ENCODE measurements at places on chromosomes 11 and 22. TPM values are rescaled to one million over a fixed set of nuclear protein-coding genes. Genes with fewer than 3 reads are reported as not detected.
A peak's percentile ranks its signal among the peaks of the same experiment; 100 is the strongest.

The PDGFD gene
- 0.29 TPM for total RNA-seq

The PDE2A gene
- total RNA-seq, result not detected

The SLC29A2 gene
- total RNA-seq, result 0.66 TPM

The SOX10 gene
- total RNA-seq, result not detected

The SLC22A25 gene
- total RNA-seq, result 0.18 TPM

The SLCO2B1 gene
- total RNA-seq, result 7.6 TPM

The OR52N4 gene
- total RNA-seq, result not detected

GRCh38 chr22:31055635-31056159, 25.4 kb upstream of the SMTN start:
- peak; percentile 98 for DNase-seq
- no peaks in the 10 kb centered on the region for H3K27me3 ChIP-seq
- H3K27ac ChIP-seq, result peak overlapping the region; percentile 63
- H3K36me3 ChIP-seq, result no peaks in the 10 kb centered on the region
- peaks cover 55% of the 10 kb centered on the region for H3K4me1 ChIP-seq

- H3K4me1 ChIP-seq, result peaks cover 43% of the 10 kb centered on the region
- H3K4me3 ChIP-seq, result no peak overlapping the region
- H3K36me3 ChIP-seq, result no peaks in the 10 kb centered on the region
- no peaks in the 10 kb centered on the region for H3K27me3 ChIP-seq
Observed at GRCh38 chr11:68025047-68025446, 5.4 kb upstream of the NDUFS8 start.

DNA sequence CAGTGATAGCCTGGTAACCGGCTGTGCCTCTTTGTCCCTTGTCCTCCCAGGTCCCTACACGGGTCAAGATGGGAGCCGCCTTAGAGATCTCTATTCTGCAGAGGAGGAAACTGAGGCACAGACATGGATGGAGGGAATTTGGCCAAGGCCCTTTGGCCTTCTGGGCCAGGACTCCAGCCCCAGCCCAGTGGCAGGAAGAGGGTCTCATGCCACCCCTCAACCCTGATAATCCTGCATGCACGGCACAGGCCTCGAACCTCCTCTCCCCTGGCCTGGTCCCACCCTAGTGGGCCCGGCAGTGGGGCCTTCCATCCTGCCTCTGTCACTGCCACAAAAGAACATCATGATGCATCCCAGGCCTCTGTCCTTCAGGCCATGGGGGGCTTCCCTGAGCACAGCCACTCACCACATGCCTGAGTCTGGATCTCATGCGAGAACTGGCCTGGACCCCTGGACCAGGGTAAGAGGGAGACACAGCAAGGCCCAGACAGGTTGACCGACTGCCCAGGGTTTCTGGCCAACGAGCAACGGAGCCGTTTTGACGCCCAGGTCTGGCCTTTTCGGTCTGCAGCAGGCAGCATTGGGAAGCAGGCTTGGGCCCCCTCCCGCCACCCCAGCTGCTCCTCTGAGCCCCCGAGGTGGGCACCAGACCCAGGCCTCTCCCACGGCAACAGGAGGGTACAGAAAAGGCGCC, 6.5 kb downstream of the LINC01488 start:
- H3K27me3 ChIP-seq, result no peaks in the 10 kb centered on the region
- no peak overlapping the region for H3K27ac ChIP-seq
- no peak for DNase-seq
- H3K4me1 ChIP-seq, result peaks cover 58% of the 10 kb centered on the region
- no peaks in the 10 kb centered on the region for H3K36me3 ChIP-seq

DNA sequence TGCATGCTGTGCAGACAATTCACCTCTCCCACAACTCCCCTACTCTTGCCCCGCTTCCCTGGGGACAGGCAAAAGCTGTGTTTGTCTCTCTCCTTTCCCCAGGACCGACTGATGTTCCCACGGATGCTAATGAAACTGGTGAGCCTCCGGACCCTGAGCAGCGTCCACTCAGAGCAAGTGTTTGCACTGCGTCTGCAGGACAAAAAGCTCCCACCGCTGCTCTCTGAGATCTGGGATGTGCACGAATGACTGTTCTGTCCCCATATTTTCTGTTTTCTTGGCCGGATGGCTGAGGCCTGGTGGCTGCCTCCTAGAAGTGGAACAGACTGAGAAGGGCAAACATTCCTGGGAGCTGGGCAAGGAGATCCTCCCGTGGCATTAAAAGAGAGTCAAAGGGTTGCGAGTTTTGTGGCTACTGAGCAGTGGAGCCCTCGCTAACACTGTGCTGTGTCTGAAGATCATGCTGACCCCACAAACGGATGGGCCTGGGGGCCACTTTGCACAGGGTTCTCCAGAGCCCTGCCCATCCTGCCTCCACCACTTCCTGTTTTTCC, 1.4 kb upstream of the MADD start:
- H3K36me3 ChIP-seq, result peaks cover 1% of the 10 kb centered on the region
- DNase-seq, result no peak
- H3K4me1 ChIP-seq, result peaks cover 58% of the 10 kb centered on the region
- peak overlapping the region; percentile 39 for H3K4me3 ChIP-seq
- no peaks in the 10 kb centered on the region for H3K27me3 ChIP-seq

DNA sequence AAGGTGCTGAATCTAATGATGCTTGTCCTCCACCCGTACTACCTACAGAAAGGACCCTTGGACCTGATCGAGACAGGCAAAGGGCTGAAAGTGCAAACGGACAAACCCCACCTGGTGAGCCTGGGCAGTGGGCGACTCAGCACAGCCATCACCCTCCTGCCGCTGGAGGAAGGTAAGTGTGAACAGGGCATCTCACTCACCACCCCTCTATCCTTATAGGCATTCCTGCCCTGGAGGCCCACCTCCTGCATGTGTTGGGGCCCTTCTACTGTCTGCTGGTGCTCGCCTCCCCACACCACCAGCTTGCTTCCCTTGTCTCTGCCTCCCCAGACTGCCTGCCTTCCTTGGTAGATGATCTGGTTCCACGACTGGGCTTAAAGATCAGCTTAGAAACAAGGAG, 7.1 kb downstream of the PHLDB1 start:
- H3K4me3 ChIP-seq, result no peak overlapping the region
- H3K27ac ChIP-seq, result no peak overlapping the region
- no peak for DNase-seq

GRCh38 chr11:102081313-102081712, 28.9 kb upstream of the YAP1 start:
- H3K27ac ChIP-seq, result no peak overlapping the region
- DNase-seq, result no peak
- H3K4me1 ChIP-seq, result peaks cover 15% of the 10 kb centered on the region
- no peaks in the 10 kb centered on the region for H3K27me3 ChIP-seq
- no peak overlapping the region for H3K4me3 ChIP-seq

DNA sequence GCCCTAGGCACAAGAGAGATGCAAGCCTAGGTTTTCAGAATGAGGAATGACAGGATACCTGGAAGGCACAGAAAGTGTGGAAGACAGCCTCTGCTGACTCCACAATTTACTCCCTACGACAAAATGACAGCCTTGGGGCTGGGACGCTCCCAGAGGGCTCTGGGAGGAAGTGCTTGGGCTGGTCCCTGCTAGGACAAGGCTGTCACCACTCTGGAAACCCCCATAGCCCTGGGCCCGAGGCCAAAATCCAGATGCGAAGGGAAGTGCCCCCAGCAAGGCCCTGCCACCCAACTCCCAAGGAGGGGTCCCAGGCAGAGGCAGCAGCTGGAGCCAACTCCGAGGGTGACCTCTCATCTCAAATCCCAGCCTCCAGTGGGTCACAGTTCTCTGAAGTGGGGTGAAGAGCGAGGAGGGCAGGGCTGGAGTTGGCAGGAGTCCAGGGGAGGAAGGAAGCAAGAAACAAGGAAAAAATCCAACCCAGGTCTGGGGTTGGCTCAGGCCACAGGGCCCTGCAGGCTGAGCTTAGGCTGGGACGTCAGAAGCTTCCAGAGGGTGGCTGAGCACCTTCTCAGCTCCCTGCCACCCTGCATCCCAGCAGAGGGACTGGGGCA, 6.3 kb upstream of the CDC42EP2 start:
- H3K4me1 ChIP-seq, result peaks cover 79% of the 10 kb centered on the region
- H3K27ac ChIP-seq, result no peak overlapping the region
- no peaks in the 10 kb centered on the region for H3K27me3 ChIP-seq
- no peaks in the 10 kb centered on the region for H3K36me3 ChIP-seq

DNA sequence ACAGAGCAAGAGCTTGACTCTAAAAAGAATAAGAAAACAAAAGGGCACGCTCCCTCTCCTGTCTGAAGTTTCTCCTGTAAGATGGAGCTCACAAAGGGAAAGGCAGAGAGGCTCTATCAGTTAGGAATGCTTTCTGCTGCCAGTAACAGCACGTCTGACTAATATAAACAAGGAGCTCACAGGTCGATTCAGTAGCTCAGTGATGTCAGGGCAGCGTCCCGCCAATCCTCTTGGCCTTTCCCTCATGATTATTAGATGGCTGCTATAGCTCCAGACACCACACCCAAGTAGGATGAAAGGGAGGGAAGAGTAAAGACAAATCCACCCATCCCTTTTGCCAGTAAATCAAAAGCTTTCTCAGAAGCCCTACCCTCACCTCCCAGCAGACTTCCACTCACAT, 51.3 kb upstream of the HMGXB4 start:
- no peak overlapping the region for H3K27ac ChIP-seq
- 0 out of 2 replicates have a peak, but pooled peaks cover 7% of the 10 kb centered on the region for H3K4me1 ChIP-seq
- no peak for DNase-seq

DNA sequence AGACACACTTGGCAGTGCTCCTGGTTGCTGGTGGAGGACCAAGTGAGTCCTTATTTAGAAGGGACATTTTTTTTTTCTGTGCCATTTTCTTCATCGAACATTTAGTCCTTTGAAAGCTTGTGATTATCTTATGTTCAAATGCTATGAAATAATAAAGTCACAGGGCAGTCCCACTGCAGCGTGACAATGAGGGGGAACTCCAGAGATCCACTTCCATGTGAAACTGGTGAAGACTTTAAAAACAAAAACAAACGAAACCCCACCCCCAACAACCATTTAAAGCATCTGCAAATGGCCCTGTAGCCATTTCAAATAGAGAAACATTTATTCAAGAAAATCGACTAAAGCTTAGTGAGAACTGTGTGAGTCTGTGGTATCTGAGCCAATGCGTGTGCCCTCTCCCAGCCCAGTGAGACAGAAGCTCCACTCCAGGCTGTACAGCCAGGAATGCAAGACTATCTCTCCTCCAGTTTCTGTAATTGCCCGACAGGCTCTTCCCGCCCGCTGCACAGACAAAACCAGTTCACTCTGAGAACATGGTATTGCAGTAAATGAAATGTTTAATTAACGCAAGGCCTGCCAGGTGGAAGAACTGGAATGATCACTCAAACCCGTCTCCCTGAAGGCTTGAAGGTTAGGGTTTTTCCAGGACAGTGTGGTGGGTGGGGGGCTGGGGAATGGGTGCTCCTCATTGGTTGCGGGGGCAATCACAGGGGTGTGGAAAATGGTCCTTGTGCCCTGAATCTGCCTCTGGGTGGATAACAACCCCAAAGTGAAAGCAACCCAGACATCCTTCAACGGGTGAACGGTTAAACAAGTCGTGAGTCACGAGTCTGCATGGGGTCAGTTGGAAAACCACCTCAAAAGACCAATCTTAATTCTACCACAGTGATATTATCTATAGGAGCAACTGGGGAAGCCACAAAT, 8.4 kb downstream of the KRTAP5-6 start:
- peaks cover 5% of the 10 kb centered on the region for H3K27me3 ChIP-seq
- DNase-seq, result no peak
- no peaks in the 10 kb centered on the region for H3K4me1 ChIP-seq

GRCh38 chr22:36986242-36986821, 32.9 kb downstream of the TST start:
- H3K36me3 ChIP-seq, result no peaks in the 10 kb centered on the region
- peaks cover 23% of the 10 kb centered on the region for H3K27me3 ChIP-seq
- DNase-seq, result no peak
- H3K4me1 ChIP-seq, result no peaks in the 10 kb centered on the region
- no peak overlapping the region for H3K4me3 ChIP-seq

DNA sequence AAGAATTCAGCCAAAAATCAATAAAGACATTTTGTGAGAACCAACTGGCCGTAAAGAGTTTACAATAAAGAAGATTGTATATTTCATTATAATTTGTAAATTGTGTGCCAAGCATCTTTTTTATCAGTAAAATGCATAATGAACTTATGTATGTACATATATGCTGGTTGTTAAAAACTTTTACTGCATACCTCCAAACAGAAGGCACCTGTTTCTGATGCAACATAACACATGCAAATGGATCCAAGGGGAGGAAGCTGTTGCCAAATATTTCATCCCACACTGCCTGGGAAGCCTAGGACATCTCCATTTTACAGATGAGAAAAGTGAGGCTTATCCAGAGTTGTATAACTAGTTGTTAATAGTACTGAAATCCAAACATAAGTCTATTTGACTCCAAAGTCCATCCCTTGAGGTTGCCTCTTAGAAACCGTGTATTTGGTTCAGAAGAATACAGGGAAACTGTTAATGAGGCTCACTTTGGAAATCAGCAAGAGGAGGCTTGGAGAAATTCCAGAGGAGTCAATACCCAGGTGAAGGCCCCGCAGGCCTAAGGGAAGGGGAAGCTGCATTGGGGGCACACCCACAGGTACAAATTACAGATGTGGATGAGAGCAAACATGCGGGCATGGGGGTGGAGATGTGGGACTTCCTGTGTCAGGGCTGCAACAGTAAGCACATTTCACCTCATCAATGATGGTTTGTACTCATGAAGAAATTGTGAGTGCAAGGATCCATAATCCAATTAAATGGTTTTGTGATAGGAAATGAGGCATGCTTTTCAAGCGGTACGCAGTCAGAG, 51.1 kb downstream of the RCN1 start:
- H3K27ac ChIP-seq, result no peak overlapping the region
- H3K4me1 ChIP-seq, result peaks cover 10% of the 10 kb centered on the region
- no peaks in the 10 kb centered on the region for H3K27me3 ChIP-seq
- H3K36me3 ChIP-seq, result no peaks in the 10 kb centered on the region
- DNase-seq, result peak; percentile 17

DNA sequence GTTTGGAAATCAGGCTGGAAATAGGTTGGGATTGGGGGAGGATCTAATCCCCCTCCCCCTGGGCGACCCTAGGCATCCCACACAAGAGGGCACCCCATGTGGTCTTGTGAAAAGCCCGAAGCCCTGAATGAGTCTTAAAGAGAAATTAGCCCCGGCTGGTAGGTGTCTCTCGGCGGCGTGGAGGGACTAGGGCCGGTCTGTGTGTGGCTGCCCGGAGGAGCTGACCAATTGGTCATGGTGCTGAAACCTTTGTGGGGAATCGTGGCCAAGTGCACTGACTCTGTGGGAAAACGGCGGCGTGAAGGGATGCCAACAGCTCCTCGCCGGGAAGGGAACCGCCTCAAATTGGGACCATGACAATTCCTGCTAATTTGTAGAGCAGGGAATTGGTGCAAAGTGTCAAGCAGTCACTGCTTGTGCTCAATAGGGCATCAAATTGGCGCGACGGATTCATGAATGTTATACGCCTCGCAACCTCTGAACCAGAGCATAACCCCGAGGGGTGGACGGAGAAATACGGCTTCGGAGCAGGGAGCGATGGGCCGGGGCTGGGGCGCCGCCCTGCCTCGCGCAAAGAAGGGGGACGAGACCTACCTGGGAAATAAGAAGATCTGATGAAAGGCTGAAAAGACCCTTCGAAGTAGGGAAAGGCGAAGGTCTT, 1.5 kb downstream of the DBX1 start:
- H3K27ac ChIP-seq, result no peak overlapping the region
- no peaks in the 10 kb centered on the region for H3K36me3 ChIP-seq
- peak; percentile 6 for DNase-seq
- no peaks in the 10 kb centered on the region for H3K4me1 ChIP-seq
- H3K4me3 ChIP-seq, result no peak overlapping the region
